ENCODE measurements at places on chromosomes 7 and 10.

DNA sequence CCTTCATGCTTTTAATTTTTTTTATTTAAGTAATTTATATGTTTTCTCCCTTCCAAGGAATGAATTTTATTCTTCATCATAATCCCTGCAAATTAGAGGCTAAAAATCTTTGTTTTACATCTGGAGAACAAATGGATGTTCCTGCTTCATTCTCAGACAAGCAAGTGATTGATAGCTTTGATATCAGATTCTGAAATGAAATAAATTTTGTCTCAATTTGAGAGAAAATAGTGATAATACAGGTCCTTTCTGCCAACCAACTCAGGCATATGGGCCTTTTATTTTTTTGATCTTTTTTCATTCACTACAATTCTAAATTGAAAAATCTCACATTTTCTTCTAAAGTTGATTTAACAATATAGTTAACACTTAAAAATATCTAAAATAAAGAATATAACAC lies 427.1 kb downstream of the EXOC4 start:
- DNase-seq, result no peak

DNA sequence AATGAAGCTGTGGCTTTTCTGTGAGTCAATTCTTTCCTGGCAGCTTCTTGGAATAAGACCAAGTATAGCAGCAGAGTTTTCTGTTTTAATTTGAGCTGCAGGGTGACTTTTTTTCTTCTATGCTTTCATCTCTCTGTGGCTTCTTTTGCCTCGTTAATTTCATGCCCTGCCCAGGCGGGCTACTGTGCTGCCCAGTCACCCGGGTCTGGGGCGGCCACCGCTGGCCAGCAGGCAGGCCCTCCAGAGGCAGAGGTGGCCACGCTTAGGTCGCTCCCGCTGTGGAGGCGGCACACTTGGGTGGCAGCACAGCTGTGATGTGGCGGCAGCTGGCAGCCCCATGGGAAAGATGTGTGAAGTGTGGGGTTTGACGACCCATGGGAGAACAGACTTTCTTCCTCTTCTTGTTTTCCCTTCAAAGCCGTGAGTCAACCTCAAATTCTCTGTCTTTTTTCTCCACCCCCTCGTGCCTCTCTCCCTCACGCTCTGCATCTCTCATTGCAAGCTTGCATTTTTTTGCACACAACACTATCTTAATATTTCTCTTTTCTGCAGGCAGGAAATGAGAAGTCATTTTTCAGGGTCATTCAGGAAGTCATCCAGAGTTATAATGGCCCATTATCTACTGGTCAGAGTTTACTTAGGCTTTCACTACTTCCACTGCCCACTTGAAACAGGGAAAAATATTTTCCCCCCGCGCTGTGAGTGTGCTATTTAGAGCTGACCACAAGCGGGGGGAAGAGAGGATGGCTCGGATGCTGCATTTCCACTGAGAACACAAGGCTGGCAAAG lies 67.8 kb downstream of the EGFR start:
- no peak for DNase-seq

DNA sequence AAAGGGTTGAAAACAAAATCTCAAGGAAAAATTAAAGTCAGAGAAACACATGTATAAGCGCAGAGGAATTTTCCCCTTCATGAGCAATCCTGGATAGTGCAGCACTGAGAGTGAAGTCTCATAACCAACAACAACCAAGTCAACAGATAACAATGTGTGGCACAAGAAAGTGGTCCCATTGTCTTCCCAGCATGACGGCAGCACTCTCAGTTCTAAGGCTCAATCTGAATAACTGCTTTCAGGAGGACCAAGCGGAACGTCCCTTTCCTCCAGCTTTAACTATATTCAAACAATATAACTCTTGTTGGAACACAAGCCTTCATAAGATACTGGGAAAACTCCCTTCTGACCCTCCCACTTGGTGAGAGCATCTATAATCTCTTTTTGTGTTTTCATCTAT lies 137.9 kb downstream of the RAPGEF5 start:
- DNase-seq, result no peak

DNA sequence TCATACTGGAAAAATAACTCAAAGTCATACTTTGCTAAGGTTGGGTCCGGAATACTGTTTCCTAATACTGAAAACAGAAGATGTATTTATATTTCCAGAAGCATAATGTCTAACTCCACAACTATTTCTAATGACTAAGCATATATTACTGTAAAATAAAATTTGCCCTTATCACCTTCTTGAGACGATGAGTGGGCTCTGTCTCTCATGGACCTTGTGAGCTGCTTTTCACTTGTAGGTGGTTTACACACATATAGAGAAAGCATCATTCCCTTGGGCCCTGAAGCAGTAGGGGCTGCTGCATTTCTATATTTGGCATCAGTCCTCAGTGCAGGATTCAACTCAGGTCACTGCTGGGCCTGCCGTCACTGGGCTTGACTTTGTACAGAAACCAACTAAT lies 10.7 kb upstream of the FAM13C start:
- no peak for DNase-seq

DNA sequence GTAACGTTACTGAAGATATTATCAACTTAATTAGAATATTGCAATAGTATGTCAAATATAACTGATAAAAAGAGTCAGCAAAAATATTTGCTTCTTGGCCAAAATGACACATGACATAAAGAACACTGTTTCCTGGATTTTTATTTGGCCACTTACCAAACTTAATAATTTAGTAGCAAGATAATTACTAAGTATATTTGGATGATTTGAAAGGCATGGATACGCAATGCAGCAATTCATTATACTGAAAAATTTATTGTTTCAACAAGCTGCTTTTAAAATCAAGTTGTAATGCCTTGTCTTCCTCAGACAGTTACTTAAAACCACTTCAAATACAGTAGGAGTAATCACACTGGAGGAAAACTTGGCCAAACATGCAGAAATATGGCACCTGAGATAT lies 234.0 kb downstream of the SEMA3E start:
- DNase-seq, result no peak

DNA sequence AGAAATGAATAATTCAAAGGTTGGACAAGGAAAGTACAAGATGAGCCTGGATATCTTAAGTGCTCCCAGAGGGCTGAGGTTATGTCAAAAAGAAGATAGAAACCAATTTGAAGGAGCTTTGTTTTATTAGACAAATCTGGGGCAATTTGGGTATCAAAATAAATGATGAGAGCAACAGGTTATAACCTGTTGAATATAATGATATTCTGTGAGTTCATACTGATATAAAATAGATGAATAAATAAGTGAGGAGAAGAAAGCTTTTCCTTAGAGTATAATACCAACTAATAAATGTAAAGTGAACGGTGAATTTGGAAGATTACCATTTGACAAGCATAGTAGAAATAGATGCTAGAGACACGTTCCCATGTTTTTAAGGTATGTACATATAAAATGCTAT lies 544.2 kb upstream of the ANKRD30A start:
- DNase-seq, result no peak

- DNase-seq, result peak; percentile 30
Observed at GRCh38 chr10:69209787-69210484, 10.2 kb upstream of the HKDC1 start.

DNA sequence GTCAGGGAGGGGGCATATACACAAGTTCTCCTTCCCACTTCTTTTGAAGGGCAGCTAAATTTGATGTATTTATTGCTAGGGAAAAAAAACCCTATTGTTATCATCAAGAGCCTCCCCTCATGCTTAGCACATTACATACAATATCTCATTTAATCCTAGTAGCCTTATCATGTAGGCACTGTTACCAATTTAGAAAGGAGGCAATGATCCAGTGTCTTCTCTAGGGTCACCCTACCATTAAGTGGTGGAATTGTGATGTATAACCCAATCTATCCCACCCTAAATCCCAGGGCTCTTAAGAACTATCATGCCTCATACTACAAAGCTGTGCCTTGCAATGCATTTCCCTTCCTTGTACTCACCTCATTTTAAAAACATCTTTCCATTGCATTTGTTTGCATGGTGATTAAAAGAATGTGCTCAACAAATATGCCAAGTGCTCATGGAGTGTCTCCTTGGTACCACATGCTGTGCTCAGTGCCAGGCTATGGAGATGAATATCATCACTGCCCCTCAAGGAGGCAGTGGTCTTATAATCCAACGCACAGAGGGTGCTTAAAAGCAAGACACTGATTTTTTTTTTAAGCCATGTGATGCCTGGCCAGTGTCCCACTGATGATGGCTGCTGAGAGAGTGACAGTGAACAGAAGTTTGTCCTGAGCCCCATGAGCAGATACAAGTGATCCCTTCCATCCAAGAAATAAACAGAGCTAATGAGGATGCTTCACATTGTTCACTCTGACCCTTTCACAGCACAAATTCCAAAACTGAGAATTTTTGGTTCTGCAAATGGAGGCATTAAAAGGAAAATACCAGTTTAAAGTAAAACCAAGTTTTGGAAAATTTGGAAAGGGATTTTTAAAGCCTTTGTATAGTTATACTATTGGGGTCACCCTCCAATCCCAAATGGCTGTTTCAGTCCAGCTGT lies 98.2 kb downstream of the SORBS1 start:
- DNase-seq, result no peak

DNA sequence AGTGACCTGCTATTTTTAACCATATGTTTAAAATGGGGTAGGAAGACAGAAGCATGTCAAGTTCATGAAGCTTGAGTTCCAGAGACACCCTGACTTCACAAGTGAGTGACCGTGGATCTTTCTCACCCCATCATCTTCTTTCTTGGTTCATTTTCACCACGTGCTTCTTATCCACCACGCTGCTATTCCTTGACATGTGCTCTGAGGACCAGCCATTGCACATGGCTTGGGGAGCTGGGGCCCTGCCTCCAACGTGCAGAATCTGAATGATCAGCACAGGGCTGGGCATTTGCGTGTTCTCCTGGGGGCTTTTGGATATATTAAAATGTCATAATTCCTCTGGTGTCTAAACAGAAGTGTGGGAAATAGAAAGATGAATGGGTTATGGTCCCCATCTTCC lies 25.0 kb upstream of the GTPBP4 start:
- DNase-seq, result no peak

GRCh38 chr7:42843205-42843800 lies 68.6 kb downstream of the C7orf25 start:
- no peak for DNase-seq

- DNase-seq, result no peak
Observed at GRCh38 chr10:120433141-120433540, 23.9 kb upstream of the PLPP4 start.

DNA sequence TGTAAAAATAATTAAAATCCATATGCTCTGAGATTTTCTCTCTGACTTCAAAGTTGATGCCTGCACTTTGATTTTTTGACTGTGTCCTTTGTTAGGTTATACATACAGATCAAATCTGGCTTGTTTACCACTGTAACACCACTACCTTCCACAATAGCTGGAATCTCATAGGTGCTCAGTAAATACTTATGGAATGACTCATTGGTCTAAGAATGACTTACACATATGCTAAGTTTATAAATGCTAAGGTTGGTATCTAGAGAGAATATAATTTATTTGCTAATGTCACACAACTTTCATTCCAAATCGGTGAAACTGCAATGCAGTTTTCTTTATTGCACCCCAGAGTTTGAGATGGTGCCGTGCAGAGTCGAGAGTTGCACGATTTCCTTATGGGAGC lies 578.5 kb downstream of the SH2D4B start:
- no peak for DNase-seq

GRCh38 chr10:95841661-95842498 lies 65.9 kb upstream of the CC2D2B start:
- DNase-seq, result peak; percentile 46

- DNase-seq, result no peak
Observed at GRCh38 chr7:75725306-75725705, 13.4 kb downstream of the HIP1 start.

- DNase-seq, result no peak
Observed at GRCh38 chr7:35816514-35816913, 15.7 kb downstream of the SEPTIN7 start.

- no peak for DNase-seq
Observed at GRCh38 chr10:25934621-25935139, 651 bp downstream of the MYO3A start.

DNA sequence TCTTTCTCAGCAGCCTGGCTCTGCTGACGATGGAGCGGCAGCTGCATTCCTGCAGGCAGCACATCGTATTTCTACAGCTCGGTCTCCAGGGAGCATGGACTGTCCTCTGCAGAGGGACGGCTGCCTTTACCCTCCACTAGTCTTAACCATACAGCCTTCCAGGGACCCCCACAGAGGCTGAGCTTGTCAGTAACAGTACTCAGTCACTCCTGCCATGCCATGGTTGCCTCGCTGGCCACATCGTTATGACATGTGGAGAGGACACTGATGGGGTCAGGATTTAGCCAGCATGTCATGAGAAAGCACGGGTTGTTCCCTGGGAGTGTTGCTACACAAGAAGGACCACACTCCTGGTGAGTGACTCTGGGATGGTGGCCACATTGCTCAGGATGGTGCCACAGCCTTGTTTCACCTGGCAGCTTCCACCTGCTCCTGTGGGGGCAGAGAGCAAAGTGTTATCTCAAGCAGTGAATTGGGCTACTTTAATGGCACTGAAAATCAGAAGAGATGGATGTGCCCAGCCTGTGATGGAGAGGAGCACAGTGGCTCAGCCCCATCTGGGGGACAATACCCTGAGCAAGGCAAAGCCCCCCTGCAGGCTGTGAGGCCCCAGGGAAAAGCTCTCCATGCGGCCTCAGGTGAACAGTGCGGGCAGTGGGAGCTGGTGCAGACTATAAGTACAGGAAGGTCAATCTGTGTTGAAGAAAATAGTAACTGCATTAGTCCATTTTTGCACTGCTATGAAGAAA lies 443.9 kb downstream of the TCERG1L start:
- no peak for DNase-seq

- DNase-seq, result no peak
Observed at GRCh38 chr10:116263870-116264655, 8.9 kb downstream of the GFRA1 start.

GRCh38 chr7:1312136-1313070 lies 79.7 kb downstream of the UNCX start:
- DNase-seq, result no peak

- no peak for DNase-seq
Observed at GRCh38 chr10:98168147-98168546, 33.7 kb downstream of the R3HCC1L start.

DNA sequence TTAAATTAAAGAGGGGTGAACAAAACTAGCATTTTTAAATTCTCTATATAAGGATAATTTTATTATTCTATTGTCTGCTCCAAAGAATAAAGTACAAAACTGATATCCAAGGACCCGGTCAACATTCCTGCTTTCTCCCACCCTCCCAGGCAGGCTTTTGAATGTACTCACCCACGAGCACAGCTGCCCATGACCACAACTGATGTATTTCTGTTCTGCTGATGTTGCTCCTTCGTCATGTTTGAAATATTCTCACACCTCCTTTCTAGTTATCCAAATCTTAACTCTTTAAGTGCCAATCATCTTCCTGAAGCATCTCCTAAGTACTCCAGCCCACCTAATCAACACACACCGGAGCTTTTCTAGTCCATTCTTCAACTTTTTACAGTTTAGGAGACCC lies 46.7 kb downstream of the CALD1 start:
- no peak for DNase-seq

DNA sequence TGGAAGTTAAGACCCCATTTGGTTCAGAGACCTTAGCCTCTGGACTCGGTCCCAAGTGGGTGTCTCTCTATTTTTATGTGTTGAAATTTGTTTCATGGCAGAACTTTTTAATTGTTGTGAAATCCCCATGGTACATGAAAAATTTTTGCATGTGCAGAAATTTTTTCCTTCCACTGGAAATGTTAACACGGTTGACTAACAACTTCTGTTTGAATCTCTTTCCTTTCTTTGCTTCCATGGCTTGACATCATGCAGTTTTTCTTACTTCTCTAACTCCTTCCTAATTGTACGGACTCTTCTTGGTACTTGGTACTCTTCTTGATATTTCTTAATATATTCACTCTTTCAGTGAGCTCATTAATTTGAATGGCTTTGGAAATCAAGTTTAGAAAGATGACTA lies 18.3 kb downstream of the MDFIC start:
- no peak for DNase-seq
